Activated naive CD4-positive, alpha-beta T cell treated with anti-CD3 and anti-CD28 coated beads for 36 hours (primary cell): ENCODE measurements at places on chromosomes 12 and 14.

DNA sequence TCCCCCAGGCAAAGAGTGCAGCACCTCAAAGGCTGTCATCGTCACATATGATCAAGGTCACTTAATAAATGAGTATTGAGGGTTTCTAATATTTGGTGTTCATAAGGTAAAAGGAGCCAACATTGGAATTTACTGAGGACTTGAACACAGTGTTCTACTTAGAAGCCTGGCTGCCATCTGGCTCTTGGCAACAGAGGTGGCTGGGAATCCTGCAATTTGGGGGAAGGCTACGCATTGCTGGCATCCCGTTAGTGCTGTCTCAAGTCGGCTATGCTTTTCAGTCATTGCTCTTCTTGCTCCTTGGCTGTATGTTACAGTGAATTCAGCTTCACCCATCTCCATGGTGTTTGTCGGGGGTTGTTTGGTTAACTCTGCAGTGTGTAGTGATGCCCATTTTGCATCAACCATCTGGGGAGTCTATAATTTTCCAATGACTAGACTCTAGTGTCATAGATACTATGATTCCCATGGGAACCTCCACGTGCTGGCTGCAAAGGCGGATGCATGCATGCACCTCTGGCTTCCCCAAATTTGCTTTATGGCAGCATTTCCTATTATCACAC, 12.9 kb upstream of the SLC24A4 start:
- no peak for DNase-seq

- no peak for DNase-seq
These were observed 248.5 kb downstream of the DUSP6 start for GRCh38 chr12:89103831-89104230.

GRCh38 chr12:118035190-118036041, 18.9 kb downstream of the RFC5 start:
- DNase-seq = peak; percentile 55

DNA sequence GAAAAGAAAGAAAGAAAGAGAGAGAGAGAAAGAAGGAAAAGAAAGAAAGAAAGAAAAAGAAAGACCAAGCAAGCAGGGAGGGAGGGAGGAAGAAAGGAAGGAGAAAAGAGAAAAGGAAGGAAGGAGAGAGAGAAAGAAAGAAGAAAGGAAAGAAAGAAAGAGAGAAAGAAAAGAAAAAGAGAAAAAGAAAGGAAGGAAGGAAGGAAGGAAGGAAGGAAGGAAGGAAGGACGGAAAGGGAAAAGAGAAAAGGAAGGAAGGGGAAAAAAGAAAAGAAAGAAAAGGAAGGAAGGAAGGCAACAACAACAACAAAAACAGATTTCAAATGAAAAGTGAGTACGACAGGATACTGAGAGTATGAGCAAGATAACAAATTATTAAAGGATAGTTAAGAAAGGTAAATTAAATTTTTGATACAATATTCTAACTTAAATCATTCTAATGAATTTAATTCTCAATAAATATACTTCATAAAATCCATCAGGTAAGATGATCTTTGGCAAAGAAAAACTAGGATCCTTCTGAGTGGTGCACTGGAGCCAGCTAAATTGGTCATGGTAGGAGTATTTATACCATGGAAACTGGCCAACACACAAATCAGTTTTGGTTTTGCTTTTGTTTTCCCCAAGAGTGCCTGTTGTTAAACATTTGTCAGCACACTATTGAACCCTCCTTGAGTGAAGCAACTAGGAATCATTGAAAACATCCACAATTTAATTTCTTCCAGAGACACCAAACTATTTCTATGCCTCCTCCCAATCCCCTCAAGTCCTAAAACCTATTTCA, 56.1 kb upstream of the DYRK2 start:
- DNase-seq = peak; percentile 32

- DNase-seq = no peak
These were observed 32.1 kb upstream of the PPM1H start for GRCh38 chr12:62966990-62967506.

DNA sequence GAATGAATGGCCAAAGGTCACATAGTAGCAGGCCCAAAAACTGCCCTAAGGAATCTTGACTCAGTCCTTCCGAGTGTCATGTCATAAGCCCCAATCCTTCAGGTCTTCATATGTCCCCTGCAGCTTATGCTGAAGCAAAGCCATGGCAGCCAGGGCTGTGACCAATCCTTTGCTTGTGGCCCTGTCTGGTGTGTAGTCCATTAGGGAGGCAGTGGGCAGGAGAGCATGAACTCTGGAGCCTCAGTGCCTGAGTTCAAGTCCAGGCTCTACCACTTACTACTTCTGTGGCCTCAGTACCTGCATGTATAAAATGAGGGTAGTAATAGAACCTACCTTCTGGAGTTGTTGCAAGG, 20.3 kb downstream of the PLEKHG3 start:
- DNase-seq = no peak
